ENCODE measurements at places on chromosomes 5 and 9.

- DNase-seq: no peak
Measured at GRCh38 chr9:87469793-87470465, 27.7 kb upstream of the DAPK1 start.

DNA sequence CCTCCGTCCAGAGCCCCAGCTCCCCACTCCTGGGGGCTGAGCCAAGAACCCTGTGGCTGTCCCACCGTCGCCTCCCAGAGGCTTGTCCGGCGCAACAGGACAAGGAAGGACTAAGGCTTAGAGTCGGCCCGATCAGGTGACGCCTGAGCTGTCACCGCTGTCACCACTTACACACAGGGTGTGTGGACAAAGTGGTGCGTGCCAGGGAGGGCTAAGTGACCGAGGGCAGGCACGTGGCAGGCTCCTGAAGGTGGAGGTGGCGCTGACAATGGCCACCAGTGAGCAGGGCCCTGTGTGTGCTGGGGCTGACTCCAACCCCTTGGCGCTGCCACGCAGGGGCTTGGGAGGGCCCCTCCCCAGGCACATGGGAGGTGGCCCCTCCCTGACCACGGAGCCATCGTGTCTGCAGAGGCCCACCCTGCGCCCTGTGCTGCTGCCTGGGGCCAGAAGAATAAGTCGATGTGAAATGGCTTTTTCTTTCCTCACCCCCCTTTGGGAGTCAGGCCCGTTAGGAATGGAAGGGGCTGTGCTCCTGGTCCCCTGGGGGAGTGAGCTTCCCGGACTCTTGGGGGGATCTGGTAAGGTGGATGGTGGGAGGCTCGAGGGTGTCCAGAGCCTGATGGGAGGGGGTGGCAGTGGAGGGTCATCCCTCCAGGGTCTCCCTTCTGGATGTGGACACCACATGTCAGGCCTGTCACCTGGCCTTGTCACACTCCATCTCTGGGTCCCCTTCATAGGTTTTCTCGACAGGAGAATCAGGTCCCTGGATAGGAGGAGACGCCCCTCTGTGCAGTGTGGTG lies 2.6 kb upstream of the GPSM1 start:
- DNase-seq: no peak

DNA sequence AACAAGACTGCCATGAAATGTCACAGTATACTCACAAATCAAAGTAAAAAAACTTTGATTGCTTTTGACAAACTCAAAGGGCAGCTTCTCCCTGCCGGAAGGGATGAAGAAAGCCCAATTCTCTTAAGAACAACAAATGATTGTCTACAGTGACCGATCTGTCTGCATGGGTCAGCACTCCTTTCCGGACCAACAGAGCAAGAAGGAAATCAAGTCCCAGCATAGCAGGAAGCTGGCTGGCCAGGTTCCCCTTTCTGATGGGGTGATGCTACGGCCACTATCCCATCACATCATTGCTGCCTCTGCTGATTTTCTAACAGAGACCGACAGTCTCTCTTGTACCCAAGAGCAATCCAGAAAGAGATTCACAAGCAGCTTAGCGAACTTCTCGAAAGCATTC lies 692 bp downstream of the C1QTNF3 start:
- DNase-seq: no peak

DNA sequence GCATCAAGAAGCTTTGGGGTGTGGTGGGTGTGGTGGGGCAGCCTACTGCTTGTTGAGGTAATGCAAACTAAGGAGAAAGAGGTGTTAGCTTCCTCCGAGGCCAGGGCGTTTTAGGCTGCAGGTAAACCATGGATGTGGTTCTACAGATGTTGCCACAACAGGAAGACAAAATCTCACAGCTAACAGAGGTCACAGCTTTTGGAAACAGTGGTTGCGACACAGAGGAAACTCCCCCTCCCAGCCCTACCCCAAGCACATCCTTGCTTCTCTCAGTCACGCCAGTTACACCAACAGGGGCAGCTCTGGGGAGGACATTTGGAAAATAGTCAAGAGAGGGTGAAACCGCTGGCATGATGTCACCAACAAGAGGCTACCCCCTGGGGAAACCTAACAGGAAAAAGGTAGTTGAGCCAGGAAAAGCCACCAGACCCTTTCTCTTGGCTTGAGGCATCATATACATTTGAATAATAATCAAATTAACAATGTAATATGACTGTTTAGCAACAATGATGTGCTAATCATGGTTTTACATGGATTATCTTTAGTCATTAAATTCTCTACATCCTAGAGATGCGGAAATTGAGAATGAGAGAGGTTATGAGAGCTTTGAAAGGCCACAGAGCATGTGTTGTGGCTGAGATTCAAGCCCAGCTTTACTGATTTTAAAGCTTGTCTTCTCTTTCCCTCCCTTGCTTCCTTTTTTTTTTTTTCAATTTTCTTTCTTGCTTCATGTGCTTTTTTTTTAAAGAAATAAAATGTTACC lies 82.2 kb upstream of the IL12B start:
- DNase-seq: peak; percentile 73

DNA sequence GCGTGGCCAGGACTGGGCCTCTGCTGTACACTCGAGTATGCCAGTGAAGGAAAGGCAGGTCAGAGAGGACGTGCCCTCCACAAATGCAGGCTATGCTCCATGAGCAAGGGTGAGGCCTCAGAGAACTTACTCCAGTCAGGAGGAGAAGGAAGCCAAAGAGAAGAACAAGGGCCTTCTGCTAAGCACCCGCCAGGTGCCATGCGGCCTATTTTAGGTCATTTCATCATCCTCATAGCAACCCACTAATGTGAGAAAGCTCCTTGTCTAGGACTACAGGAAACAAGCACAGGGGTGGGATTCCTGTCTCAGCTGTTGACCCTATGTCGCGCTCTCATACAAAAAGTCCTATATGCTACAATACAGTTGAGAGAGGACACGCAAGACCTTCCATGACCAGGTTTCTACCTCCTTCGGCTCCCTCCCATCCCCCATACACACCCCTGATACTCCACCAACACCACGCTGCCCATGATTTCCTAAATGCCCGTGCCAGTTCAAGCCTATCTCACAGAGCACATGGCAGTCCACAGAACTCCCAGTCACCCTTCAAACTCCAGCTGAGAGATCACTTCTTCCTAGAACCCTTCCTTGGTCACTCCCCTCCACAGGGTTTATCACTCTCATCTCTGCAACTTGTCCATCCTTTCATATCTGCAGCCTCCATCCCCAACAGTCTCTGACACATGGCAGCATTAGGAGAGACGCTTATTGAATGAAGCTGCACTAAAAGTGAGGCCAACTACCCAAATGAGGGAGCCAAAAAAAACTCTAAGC lies 26.8 kb downstream of the PSMB7 start:
- no peak for DNase-seq

- DNase-seq: no peak
Measured at GRCh38 chr9:75707191-75707590, 183.3 kb upstream of the PCSK5 start.

- no peak for DNase-seq
Measured at GRCh38 chr5:59976342-59976741, 82.8 kb upstream of the PDE4D start.

DNA sequence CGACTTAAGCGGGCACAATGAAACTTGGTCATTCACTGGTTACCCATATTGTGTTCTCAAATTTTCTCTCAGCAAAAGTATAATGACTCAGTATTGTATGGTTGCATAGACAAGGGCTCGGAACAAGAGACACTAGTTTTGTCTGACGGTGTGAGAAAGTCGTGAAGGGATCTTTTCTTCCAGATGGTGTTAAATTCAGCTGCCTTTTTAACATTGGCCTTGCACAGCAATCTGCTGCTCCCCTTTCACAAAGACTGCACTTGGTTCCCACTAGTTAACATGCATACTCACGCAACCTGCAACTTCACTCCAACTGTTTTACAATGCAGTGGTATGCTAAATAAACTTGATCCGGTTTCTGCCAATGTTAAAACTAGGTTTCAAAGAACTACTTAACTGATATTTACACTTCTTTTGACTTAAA lies 219.2 kb downstream of the MEF2C start:
- DNase-seq: no peak

DNA sequence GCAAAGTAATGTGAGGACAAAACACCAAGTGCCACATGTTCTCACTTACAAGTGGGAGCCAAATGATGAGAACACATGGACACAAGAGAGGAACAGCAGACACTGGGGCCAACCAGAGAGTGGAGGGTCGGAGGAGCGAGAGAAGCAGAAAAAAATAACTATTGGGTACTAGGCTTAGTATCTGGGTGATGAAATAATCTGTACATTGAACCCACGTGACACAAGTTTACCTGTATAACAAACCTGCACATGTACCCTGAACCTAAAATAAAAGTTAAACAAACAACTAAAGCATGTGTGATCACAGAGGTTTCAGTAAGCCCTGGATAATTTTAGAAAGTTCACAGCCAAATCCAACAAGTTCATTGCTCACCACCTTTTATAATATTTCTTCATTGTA lies 160.1 kb downstream of the TENT4A start:
- no peak for DNase-seq

GRCh38 chr5:6043491-6044310 lies 334.6 kb downstream of the MED10 start:
- no peak for DNase-seq

DNA sequence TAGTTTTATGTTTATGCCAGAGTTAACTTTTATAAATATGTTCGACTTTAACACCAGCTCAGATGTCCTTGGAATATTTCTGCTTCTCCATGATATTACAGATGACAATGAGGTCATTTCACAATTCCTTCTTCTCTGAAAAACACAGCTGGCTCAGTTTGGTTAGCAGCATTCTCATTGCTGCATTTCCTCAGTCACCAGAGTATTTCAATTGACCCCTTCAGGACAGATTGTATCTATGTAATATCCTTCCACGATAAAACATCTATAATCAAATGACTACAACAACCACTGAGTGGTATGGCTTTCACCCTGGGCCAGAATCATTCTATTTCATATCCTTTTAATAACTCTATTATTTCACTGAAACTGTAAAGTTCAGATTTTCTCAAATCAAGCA lies 148.7 kb downstream of the OXCT1 start:
- DNase-seq: no peak

DNA sequence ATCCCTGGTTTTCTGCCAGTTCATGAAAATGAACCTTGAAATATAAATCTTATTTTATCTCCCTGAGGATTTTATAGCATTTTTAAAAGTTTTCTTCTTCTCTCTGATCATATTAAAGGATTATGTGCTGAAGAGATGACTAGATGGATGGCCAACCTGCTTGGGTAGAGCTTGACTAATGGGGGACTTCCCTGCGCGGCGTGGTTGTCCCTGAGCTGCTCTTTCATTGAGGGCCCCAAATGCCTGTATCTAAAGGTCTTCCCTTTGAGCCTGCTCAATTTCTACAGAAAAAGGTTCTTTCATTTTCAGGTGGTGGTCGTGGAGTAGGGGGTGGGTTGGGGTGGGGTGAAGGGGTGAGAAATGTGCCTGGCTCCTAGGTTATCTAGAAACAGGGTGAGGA lies 20.5 kb upstream of the CDKN2AIPNL start:
- peak; percentile 52 for DNase-seq

GRCh38 chr9:70135176-70135575 lies 91.5 kb downstream of the MAMDC2 start:
- DNase-seq: no peak

DNA sequence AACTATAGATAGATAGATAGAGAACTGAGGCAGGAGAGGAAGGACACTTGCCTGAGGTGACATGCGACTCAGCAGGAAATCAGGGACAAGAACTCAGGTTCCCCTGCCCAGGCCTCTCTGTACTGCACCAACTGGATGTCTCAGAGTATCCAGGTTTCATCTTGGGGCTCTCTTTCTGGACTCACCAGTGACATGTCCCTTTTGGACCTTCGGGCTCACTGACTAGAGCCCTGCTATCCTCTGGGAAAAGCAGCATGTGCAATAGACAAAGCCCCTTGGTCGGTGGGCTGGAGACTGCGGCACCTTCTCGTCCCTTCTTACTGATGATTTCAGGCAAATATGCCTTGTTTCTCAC lies 104.5 kb downstream of the RGS3 start:
- DNase-seq: no peak

DNA sequence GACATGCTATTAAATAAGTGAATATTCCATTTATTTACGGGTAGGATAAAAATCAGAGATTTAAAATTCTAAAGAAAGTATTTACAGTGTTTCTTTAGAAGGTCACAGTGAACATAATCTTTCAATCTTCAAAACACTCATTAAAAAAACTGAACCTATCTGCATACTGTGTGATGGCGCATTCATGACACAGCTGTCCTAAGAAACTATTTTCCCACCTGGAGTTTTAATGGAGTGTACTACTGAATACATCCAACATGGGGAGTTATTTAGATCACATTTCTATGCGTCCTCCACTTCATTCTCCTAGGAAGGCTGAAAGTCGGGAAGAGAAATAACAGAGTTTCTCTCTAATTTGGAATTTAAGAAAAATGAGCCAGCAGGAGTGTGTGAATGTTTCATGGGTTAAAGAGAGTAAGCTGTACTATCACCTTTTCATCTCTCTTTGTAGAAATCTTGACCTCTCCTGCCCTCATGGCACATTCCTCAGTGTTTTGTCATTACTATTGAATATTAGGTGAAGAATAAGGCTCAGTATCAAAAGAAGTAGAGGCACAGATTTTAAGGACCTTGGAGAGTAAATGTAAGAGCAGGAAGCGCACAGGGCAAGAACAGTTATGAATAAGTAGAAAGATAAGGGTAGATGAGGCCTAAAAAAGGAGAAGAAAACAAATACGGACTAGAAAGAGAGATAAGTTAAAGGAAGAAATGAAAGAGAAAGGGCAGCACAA lies 551.2 kb upstream of the TUSC1 start:
- DNase-seq: no peak

- DNase-seq: no peak
Measured at GRCh38 chr9:99638971-99639370, 182.7 kb upstream of the NR4A3 start.

GRCh38 chr9:2082772-2083171 lies 67.6 kb downstream of the SMARCA2 start:
- DNase-seq: no peak

GRCh38 chr5:109911731-109912130 lies 222.0 kb downstream of the MAN2A1 start:
- no peak for DNase-seq

- DNase-seq: no peak
Measured at GRCh38 chr5:14035859-14036503, 91.5 kb upstream of the DNAH5 start.

Data from stimulated activated CD8-positive, alpha-beta memory T cell treated with anti-CD3 and anti-CD28 coated beads, Interleukin-4, amount 100 ng/mL, for 48 hours (primary cell).